ENCODE measurements at places on chromosomes 1 and 21.

GRCh38 chr1:116854716-116855115, 55.0 kb upstream of the PTGFRN start:
- peaks cover 10% of the 10 kb centered on the region for H3K4me1 ChIP-seq
- no peaks in the 10 kb centered on the region for H3K36me3 ChIP-seq
- no peak overlapping the region for H3K27ac ChIP-seq
- H3K4me3 ChIP-seq: no peak overlapping the region
- no peak for DNase-seq

GRCh38 chr1:229844675-229845074, 218.6 kb downstream of the URB2 start:
- no peak overlapping the region for H3K27ac ChIP-seq
- no peak for DNase-seq
- no peak overlapping the region for H3K4me3 ChIP-seq
- no peaks in the 10 kb centered on the region for H3K27me3 ChIP-seq

DNA sequence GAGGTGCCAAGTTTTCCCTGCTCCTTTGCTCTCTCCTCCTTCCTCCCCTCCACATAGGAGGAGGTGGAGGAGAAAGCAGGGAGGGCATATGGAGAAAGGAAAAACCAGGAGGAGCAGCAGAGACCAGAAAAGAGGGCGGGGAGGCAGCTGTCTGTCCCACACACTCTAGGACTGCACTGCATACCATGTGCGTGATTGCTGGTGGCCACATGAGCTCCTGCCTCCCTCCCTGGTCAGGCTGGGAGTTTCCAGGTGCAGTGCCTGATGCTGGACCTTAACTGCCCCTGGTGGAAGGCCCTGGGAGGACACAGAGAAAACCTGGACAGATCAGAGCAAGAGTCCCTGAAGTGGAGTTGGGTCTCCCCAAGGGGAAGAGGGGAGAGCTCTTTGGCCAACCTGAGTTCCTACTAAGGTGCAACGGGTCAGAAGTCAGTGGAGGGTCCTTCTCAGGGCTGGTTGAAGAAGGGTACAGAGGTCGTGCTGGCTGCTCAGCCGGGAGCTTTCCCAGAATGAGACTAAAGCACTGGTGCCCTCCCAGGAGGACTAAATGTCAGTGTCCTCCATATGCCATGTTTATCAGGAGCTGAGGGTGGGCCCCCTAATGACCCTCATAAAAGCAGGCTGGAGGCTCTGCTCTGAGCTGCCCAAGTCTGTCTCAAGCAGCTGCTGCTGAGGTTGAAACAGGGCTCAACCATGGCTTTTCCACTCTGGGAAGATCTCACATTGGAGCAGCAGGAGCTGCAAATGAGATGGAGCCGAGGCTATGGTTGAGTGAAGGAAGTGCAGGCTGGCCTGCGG, 3.5 kb upstream of the LGR6 start:
- H3K4me3 ChIP-seq: no peak overlapping the region
- H3K36me3 ChIP-seq: no peaks in the 10 kb centered on the region
- no peaks in the 10 kb centered on the region for H3K27me3 ChIP-seq
- no peak for DNase-seq

GRCh38 chr21:41602531-41602930, 94.6 kb upstream of the TMPRSS2 start:
- no peak for DNase-seq
- H3K27ac ChIP-seq: no peak overlapping the region
- H3K27me3 ChIP-seq: no peaks in the 10 kb centered on the region
- no peaks in the 10 kb centered on the region for H3K4me1 ChIP-seq
- no peak overlapping the region for H3K4me3 ChIP-seq

DNA sequence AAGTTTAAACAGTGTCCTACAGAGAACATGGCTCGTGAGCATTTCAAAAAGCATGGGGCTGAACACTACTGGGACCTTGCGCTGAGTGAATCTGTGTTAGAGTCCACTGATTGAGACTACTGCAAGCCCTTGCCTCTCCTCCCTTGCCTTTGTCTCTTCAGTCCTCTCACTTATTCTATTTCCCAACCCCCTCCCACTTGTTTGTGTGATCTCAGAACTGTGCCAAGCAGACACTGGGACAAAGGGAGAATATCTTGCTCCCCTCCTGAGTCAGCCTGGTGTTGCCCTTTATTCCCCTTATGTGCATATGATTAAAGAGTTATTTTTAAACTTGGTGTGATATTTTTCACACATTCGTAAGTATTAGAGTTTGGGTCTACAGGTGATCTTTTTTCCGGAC, 11.1 kb upstream of the RPRD2 start:
- no peak for DNase-seq
- no peak overlapping the region for H3K4me3 ChIP-seq
- no peaks in the 10 kb centered on the region for H3K4me1 ChIP-seq
- H3K27ac ChIP-seq: no peak overlapping the region
- no peaks in the 10 kb centered on the region for H3K27me3 ChIP-seq
- H3K36me3 ChIP-seq: peaks cover 68% of the 10 kb centered on the region

- no peaks in the 10 kb centered on the region for H3K4me1 ChIP-seq
- no peak overlapping the region for H3K27ac ChIP-seq
- H3K36me3 ChIP-seq: no peaks in the 10 kb centered on the region
- H3K27me3 ChIP-seq: no peaks in the 10 kb centered on the region
- no peak for DNase-seq
Observed at GRCh38 chr1:34370748-34371147, 194.0 kb downstream of the C1orf94 start.

DNA sequence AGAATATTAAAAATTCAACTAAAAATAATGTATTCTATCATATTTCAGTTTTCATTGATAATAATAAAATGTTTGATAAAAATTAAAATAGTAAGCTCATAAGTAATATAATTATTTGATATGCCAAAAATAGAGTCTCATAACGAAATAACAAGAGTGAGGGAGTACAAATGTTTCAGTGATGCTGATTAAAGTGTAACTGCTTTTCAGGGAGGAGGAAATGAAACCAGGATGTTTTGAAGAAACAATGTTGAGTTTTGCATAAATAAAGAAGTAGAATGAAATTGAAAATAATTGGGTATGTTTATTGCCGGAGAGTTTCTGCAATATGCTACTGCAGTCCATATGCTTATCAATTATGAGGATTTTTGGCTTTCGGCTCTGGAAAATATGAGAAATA, 1159.8 kb upstream of the ADGRL2 start:
- no peak overlapping the region for H3K27ac ChIP-seq
- H3K27me3 ChIP-seq: no peaks in the 10 kb centered on the region
- no peak for DNase-seq
- H3K4me3 ChIP-seq: no peak overlapping the region

- no peaks in the 10 kb centered on the region for H3K27me3 ChIP-seq
- H3K4me1 ChIP-seq: no peaks in the 10 kb centered on the region
- H3K36me3 ChIP-seq: no peaks in the 10 kb centered on the region
- no peak overlapping the region for H3K27ac ChIP-seq
- no peak for DNase-seq
- H3K4me3 ChIP-seq: no peak overlapping the region
Observed at GRCh38 chr1:97505289-97505688, 415.5 kb downstream of the DPYD start.

- no peak for DNase-seq
- no peaks in the 10 kb centered on the region for H3K4me1 ChIP-seq
- no peaks in the 10 kb centered on the region for H3K27me3 ChIP-seq
- no peak overlapping the region for H3K4me3 ChIP-seq
Observed at GRCh38 chr1:50438945-50439344, 15.7 kb upstream of the DMRTA2 start.

GRCh38 chr21:27807596-27807995, 840.7 kb upstream of the ADAMTS5 start:
- H3K4me1 ChIP-seq: no peaks in the 10 kb centered on the region
- H3K36me3 ChIP-seq: no peaks in the 10 kb centered on the region
- H3K27me3 ChIP-seq: no peaks in the 10 kb centered on the region
